CD4-positive, CD25-positive, alpha-beta regulatory T cell (primary cell): ENCODE measurements at places on chromosomes 3 and 15. TPM values are rescaled to one million over a fixed set of nuclear protein-coding genes. Genes with fewer than 3 reads are reported as not detected.

- peaks cover 81% of the 10 kb centered on the region for H3K36me3 ChIP-seq
- H3K4me3 ChIP-seq: no peak overlapping the region
- no peak for DNase-seq
- no peaks in the 10 kb centered on the region for H3K4me1 ChIP-seq
Measured at GRCh38 chr3:4674216-4674615, 181.1 kb downstream of the ITPR1 start.

DNA sequence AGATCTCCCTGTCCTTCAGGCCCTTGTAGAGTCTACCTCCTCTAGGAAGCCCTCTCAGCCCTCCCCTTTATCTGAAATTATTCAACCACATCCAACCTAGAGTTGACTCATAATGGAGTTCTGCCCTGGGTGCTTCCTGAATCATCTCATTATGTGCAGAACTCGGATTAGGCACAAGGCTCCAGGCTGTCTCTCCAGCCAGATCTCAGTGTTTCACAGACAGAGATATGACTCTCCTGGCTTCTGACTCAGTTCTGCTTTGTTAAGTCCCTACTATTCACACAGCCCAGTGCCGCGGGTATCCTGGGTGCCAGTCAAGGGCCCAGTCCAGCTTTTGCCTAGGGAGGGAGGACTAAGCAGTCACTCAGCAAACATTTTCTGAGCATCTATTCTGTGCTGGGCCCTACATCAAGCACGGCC lies 9.3 kb downstream of the STRA6 start:
- H3K27ac ChIP-seq: no peak overlapping the region
- no peak overlapping the region for H3K4me3 ChIP-seq
- no peaks in the 10 kb centered on the region for H3K36me3 ChIP-seq
- no peak for DNase-seq

- H3K4me3 ChIP-seq: no peak overlapping the region
- DNase-seq: no peak
- no peaks in the 10 kb centered on the region for H3K27me3 ChIP-seq
- H3K27ac ChIP-seq: no peak overlapping the region
Measured at GRCh38 chr3:115876876-115877614, 253.7 kb downstream of the GAP43 start.

DNA sequence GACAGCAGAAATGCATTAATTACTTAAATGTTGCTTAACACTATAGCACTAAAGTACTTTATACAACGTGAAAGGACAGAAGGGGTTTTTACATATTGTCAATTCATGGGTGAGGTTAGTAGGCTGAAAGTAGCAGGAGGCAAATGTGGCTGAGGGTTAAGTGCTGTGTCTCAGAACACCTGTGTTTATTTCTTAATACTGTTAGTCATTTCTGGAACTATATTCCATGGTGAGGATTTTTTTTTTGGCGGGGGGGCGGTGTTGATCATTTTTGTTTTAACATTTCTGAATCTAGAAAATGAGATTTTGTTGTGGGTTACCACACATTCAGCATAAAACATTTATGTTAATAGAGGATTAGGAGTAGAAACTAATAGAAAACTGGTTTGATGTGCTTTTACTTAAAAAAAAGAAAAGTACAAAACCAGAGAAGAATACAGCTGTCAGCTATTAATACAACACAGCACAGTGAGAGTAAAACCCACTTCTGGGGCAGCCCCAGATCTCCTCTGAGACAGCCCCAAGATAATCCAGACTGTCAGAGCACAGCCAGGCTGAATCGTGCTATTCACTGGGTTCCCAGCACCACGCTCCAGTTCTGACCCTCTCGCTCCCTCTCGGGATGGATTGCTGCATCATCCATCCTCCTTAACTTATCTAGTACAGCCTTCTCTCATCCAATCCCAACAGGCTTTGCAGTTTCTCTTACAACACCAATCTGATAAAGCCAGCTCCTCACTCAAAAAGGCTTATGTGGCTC lies 307.7 kb downstream of the TUSC7 start:
- no peak overlapping the region for H3K4me3 ChIP-seq
- DNase-seq: no peak
- H3K36me3 ChIP-seq: no peaks in the 10 kb centered on the region
- H3K27me3 ChIP-seq: peaks cover 2% of the 10 kb centered on the region

- H3K27me3 ChIP-seq: no peaks in the 10 kb centered on the region
- no peak overlapping the region for H3K4me3 ChIP-seq
- H3K36me3 ChIP-seq: no peaks in the 10 kb centered on the region
- peak overlapping the region; percentile 41 for H3K27ac ChIP-seq
- peaks cover 50% of the 10 kb centered on the region for H3K4me1 ChIP-seq
Measured at GRCh38 chr3:72257738-72258137, 472.8 kb upstream of the PROK2 start.

GRCh38 chr3:11547498-11547897 lies 96.2 kb downstream of the VGLL4 start:
- H3K27me3 ChIP-seq: no peaks in the 10 kb centered on the region
- H3K36me3 ChIP-seq: no peaks in the 10 kb centered on the region
- no peak for DNase-seq
- no peak overlapping the region for H3K27ac ChIP-seq

DNA sequence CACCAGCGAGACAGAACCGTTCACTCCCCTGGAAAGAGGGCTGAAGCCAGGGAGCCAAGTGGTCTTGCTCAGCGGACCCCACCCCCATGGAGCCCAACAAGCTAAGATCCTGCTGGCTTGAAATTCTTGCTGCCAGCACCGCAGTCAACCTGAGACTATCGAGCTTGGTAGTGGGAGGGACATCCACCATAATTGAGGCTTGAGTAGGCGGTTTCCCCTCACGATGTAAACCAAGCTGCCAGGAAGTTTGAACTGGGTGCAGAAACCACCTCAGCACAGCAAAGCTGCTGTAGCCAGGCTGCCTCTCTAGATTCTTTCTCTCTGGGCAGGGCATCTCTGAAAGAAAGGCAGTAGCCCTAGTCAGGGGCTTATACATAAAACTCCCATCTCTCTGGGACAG lies 151.0 kb downstream of the MBNL1 start:
- no peak overlapping the region for H3K4me3 ChIP-seq
- no peak overlapping the region for H3K27ac ChIP-seq
- H3K4me1 ChIP-seq: peaks cover 11% of the 10 kb centered on the region
- peaks cover 69% of the 10 kb centered on the region for H3K36me3 ChIP-seq
- no peak for DNase-seq

DNA sequence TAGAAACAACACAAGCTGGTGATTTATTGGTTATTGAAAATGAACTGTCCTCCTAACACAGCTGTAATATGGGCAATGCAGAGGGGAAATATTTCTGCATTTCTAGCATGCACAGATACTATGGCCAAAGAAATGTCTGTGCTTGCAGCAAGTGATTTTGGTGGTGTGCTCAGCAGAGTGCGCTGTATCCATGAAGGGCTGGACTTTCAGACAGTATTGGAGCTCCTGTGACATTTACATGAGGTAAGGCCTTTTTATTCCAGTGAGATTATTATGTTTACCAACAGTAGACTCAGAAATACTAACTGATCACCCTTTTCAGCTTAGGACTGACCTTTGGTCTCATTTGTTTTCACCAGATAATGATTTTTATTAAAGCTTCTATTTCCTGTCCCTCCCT lies 1302.6 kb upstream of the EPHA6 start:
- no peak overlapping the region for H3K4me3 ChIP-seq
- no peak for DNase-seq
- no peak overlapping the region for H3K27ac ChIP-seq
- no peaks in the 10 kb centered on the region for H3K4me1 ChIP-seq

DNA sequence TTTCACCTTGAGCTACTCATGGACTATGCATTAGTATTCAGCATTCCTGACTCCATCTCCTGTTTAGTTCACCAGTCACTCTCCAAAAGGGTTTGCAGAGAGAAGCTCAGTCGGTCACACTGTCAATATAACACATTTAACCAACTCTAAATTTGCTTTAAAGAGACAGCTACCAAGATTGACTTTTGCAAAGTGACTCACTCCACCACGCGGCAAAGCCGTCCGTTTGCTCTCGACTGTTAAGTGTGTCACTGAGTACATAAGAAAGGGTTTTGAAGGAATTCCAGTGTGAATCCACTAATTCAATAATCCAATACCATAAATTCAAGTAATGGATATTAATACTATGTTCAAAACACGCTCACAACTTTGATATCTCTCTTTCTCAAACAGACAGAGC lies 1006.7 kb upstream of the NR2F2 start:
- no peaks in the 10 kb centered on the region for H3K4me1 ChIP-seq
- H3K27me3 ChIP-seq: peaks cover 4% of the 10 kb centered on the region
- no peak for DNase-seq
- H3K36me3 ChIP-seq: no peaks in the 10 kb centered on the region

DNA sequence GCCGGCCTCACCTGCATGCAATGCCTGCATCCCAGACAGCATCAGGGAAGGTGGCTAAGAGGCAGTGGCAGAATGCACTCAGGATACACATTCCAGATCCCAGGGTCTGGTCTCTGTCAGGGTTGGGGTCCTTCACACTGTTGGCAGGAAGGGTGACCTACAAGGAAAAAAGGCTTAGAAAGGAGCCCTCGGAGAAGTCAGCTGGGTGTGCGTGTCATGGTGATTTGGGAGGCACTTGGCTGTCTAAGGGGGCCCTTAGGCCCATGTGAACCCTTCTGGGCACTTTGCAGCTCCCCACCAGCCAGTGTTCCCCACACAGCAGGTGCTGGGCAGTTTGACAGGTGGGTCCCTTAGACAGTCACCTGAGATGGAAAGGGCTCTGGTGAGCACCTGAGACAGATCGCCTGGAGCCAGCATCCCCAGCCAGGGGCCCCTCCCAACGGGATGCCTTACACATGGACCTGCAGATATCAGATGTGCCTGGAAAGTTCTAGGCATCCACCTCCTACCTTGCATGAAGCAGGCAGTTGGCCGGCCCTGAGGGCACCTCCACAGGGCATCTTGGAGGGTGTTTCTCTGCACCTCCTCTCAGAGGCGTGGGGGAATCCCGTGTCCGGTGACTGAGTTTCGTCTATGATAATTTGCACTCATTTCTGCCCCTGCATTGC lies 131.6 kb downstream of the LRRK1 start:
- H3K27ac ChIP-seq: no peak overlapping the region
- no peaks in the 10 kb centered on the region for H3K36me3 ChIP-seq
- no peak for DNase-seq
- peaks cover 3% of the 10 kb centered on the region for H3K27me3 ChIP-seq
- no peaks in the 10 kb centered on the region for H3K4me1 ChIP-seq

DNA sequence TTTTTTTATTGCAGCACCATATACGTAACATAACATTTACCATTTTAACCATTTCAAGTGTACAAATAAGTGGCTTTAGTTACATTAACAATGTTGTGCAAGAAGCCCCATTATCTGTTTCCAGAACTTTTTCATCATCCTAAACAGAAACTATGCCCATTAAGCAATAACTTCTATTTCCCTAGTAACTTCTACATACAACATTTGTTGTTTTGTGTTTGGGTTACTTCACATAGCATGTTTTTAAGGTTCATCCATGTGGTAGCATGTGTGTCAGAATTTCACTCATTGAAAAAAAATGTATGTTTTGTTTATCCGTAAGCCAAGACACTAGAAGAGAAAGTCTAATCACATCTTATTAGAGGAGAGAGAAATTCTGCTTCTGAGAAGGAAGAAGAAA lies 450.5 kb upstream of the PDZRN3 start:
- no peak for DNase-seq
- H3K36me3 ChIP-seq: no peaks in the 10 kb centered on the region
- no peaks in the 10 kb centered on the region for H3K27me3 ChIP-seq

- H3K27ac ChIP-seq: no peak overlapping the region
- H3K36me3 ChIP-seq: no peaks in the 10 kb centered on the region
- no peaks in the 10 kb centered on the region for H3K27me3 ChIP-seq
- H3K4me1 ChIP-seq: no peaks in the 10 kb centered on the region
Measured at GRCh38 chr3:63642488-63642887, 10.0 kb upstream of the SNTN start.

- H3K27ac ChIP-seq: peak overlapping the region; percentile 94
- peaks cover 39% of the 10 kb centered on the region for H3K4me1 ChIP-seq
- DNase-seq: peak; percentile 45
- H3K36me3 ChIP-seq: no peaks in the 10 kb centered on the region
- H3K4me3 ChIP-seq: peak overlapping the region; percentile 19
Measured at GRCh38 chr15:68818066-68818768, 2.5 kb downstream of the ANP32A start.

GRCh38 chr3:121431726-121432517 lies 113.9 kb downstream of the POLQ start:
- H3K27me3 ChIP-seq: no peaks in the 10 kb centered on the region
- peaks cover 5% of the 10 kb centered on the region for H3K4me1 ChIP-seq
- H3K27ac ChIP-seq: peak overlapping the region; percentile 58
- peak overlapping the region; percentile 91 for H3K4me3 ChIP-seq
- peak; percentile 74 for DNase-seq
- no peaks in the 10 kb centered on the region for H3K36me3 ChIP-seq

GRCh38 chr3:129010310-129010956 lies 9.3 kb downstream of the EFCC1 start:
- DNase-seq: no peak
- peaks cover 7% of the 10 kb centered on the region for H3K4me1 ChIP-seq
- H3K36me3 ChIP-seq: no peaks in the 10 kb centered on the region
- no peak overlapping the region for H3K27ac ChIP-seq

GRCh38 chr3:83150896-83151295 lies 1389.5 kb upstream of the GBE1 start:
- H3K27me3 ChIP-seq: no peaks in the 10 kb centered on the region
- DNase-seq: no peak
- no peaks in the 10 kb centered on the region for H3K4me1 ChIP-seq
- no peak overlapping the region for H3K4me3 ChIP-seq
- no peaks in the 10 kb centered on the region for H3K36me3 ChIP-seq
- no peak overlapping the region for H3K27ac ChIP-seq

DNA sequence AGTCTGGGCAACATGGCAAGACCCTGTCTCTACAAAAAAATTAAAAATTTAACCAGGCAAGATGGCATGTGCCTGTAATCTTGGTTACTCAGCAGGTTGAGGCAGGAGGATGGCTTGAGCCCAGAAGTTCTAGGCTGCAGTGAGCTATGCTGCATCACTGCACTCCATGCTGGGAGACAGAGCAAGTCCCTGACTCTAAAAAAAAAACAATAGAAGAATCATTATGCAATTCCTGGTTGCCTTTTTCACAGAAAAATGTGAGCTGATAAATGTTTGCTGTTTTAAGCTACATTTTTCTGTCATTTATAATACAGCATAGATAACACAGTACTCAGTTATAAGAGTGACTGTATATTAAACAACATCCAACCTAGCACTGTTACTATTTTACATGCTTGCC lies 148.8 kb downstream of the SCAPER start:
- H3K27ac ChIP-seq: no peak overlapping the region
- no peak overlapping the region for H3K4me3 ChIP-seq
- H3K36me3 ChIP-seq: peaks cover 6% of the 10 kb centered on the region
- no peaks in the 10 kb centered on the region for H3K27me3 ChIP-seq
- DNase-seq: no peak

DNA sequence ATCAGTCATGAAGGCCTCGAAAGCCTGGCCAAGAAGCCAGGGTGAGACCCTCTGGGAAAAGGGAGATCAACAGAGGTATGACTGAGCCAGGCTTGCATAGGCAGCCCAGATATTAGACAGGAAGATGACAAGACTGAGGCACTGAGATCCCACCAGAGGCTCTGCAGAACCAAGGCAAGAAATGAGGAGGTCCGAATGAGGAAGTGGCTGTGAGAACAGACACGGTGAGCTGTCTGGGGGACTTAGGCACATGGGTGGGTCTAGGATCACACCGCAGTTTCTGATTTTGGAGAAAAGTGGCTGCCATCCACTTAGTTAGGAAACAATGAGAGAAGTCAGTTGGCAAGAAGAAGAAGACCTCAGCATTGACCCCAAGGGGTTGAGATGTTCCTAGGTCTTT lies 31.5 kb upstream of the PRSS50 start:
- no peaks in the 10 kb centered on the region for H3K27me3 ChIP-seq
- no peak overlapping the region for H3K27ac ChIP-seq
- no peaks in the 10 kb centered on the region for H3K4me1 ChIP-seq

The ECE2 gene
- total RNA-seq: not detected

The DNAJC13 gene
- total RNA-seq: 29.4 TPM

The PSTPIP1 gene
- 169 TPM for total RNA-seq

The ZNF385D gene
- total RNA-seq: 2.7 TPM

The SHF gene
- 3.3 TPM for total RNA-seq

The ATP13A4 gene
- total RNA-seq: 1.6 TPM

The CGNL1 gene
- total RNA-seq: not detected

The CLRN1 gene
- total RNA-seq: not detected
